Activated T-cell treated with anti-CD3 and anti-CD28 coated beads, Interleukin-2, amount 50 U/mL, for 48 hours (primary cell): ENCODE measurements at places on chromosomes 7 and 10.

GRCh38 chr7:123538897-123539296, 4.5 kb upstream of the IQUB start:
- no peak for DNase-seq

DNA sequence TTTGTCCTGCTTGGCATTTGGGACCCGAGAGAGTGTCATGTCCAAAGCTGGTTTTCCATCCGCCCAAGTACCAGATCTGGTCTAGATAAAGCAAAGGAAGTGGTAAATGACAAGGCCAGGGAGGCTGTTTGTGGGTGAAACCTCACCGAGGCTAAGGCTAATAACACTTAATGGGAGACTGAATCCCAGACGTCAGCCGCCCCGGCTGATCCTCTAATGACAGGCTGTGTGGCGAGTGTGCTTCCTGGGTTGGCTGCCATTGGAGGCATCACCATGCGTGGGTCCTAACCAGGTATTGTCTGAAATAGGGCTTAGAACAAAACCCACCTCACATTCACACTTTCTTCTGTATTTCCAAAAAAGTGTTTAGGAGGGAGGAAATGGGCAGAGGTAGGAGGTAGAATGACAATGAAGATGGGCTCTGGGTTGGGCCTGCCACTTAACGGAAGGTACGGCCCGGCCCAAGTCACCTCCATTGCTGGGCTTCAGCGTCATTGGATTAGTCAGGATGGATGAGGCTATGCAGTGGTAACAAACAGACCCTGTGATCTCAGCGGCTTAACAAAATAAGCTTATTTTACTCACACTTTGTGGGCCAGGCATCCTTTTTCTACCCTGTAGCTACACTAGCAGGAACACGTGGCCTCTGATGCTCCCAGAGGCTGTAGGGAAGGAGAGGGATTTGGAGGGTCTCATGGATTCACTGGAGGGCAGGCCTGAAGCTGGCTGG, 59.7 kb downstream of the PROSER2 start:
- DNase-seq = no peak

GRCh38 chr7:41592236-41592635, 110.7 kb downstream of the INHBA start:
- no peak for DNase-seq

DNA sequence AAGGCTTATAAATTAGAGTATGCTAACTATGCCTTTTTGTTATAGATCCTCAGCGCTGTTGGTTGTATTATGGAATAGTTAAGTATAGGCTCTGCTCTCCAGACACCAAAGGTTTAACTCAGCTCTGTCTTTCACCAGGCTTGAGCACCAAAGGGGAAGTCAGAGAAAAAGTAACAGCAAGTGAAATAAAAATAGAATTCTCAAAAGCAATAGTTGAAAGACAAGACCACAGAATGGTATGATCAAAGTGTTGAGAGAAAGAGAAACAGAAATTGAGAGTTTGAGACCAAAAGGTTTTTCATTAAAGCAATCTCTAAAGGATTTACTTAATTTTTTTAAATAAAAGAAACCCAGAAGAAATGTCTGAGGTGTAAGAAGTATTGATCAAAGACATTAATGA, 529.8 kb upstream of the C7orf33 start:
- DNase-seq = no peak

GRCh38 chr7:36906956-36907635, 182.8 kb upstream of the AOAH start:
- no peak for DNase-seq

- peak; percentile 48 for DNase-seq
Measured at GRCh38 chr7:45921699-45922519, 837 bp upstream of the IGFBP3 start.
